ENCODE measurements at places on chromosomes 5 and 9. TPM values are rescaled to one million over a fixed set of nuclear protein-coding genes. Genes with fewer than 3 reads are reported as not detected.
A peak's percentile ranks its signal among the peaks of the same experiment; 100 is the strongest.

DNA sequence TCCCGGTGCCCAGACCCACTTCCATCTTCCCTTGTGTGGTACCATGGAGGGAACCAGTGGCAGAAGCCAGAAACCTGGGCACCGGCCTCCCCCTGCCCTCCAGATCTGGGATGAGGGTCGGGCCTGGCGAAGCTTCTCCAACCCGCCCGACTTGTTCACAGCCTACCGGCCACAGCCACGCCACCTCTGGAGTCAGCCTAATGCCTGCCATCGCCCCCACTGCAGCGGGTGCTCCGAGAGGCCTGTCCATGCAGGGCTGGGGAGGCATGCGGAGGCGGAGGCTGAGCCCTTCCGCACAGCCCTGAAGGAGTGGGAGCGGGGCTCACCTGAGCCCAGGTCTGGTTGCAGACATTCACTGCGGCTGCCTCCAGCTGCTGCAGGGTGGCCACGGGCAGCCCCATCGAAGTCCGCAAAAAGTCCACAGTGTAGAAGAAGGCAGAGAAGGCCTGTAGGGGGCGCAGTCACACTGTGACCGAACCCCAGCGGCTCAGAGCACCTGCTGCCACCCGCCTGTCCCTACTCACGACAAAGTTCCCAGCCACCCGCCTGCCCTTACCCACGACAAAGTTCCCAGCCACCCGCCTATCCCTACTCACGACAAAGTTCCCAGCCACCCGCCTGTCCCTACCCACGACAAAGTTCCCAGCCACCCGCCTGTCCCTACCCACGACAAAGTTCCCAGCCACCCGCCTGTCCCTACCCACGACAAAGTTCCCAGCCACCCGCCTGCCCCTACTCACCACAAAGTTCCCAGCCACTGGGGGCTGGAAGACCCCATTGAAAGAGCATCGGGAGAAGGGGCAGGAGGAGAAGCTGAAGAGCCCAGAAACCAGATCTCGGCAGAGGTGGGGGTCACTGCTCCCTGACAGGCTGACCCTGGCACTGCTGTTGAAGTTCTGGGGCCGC is 3.8 kb upstream of the NPDC1 start:
- DNase-seq = peak; percentile 94

DNA sequence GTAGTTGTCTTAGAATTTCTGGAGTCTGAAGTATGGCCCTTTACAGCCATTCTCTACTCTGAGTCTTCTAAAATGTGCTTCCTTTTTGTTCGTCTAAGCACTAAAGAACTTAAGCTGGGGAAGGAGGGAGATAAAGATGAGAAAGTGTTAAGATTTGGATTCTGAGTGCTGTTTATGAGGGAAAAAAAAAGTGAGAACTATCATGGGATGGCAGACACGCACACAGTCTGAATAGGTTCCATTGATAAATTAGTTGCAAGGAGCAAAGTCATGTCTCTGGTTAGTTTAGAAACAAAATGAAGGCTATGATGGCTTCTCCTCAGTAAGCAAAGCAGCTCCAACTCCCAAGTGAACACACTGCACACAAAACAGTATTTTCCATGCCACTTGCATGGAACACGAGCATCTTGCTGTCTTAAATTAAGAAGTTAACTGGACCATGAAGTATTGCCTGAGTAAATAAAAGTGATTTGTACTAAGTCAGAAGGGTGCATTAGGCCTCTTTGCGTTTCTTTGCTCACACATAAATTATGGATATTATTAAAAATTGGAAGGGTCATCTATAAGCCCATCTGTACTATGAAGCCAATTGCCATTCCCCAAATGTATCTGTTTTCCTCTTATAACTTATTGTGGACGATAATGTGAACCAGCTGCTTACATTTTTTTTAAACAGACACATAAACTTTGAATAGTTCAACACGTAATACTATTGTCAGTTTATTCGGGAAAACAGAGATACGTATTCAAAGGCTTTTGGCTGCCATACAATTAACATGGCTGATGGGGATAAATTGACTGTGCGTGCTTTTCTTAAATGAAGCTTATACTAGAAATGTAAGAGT is 199.3 kb downstream of the SGCD start:
- no peak for DNase-seq

DNA sequence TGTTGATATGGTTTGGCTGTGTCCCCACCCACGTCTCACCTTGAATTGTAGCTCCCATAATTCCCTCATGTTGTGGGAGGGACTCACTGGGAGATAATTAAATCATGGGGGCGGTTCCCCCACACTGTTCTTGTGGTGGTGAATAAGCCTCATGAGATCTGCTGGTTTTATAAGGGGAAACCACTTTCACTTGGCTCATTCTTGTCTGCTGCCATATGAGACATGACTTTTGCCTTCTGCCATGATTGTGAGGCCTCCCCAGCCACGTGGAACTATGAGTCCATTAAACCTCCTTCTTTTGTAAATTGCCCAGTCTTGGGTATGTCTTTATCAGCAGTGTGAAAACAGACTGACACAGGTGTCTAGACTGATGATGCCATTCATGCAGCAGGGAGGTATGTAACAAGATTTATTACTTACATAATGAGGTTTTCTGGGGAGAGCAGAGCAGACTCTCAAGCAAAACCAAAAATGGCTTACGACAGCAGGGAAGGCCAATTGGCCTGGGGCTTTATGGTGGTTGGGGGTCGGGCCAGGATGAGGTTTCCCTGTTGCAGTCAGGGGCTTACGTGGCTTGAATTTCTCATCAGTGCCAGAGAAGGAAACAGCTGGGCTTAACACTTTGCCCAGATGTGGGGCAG is 9.5 kb upstream of the COMMD10 start:
- no peak for DNase-seq

DNA sequence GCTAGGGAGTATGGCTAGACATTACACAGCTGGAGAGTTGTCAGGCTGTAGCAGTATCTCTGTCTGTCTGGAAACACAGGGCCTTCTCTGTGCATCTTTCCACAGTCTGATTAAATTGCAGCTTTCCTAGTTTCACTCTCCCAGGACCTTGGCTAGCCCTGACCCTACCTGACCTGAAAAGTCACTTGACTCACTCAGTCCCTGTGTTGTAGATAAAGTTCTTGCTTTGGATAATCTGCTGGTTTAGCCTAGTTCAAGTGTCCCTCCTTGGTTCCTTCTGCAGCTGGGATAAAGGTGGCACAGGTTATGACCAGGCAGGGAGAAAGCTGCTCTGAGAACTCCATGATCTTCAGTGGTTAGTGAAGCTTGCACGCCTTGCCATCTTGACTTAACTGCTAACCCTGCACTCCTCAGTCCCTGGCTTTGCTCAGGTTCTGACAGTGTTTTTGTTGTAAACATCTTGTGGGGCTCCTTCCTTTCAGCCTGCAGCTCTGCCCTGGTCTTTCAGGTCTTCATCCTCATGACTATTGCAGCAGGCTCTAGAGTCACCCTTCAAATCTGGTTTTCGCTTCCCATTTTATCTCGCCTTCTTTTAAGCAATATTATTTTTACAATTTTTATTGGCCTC is 101.0 kb downstream of the PIP5K1B start:
- DNase-seq = no peak

- no peak for DNase-seq
These were observed 1.6 kb downstream of the FABP6 start for GRCh38 chr5:160230686-160231527.

GRCh38 chr9:127690735-127691134 is 16.1 kb upstream of the CFAP157 start:
- DNase-seq = no peak

- DNase-seq = no peak
These were observed 245.8 kb downstream of the PJA2 start for GRCh38 chr5:109164001-109164400.

GRCh38 chr9:106752581-106752980 is 110.4 kb upstream of the ZNF462 start:
- no peak for DNase-seq

GRCh38 chr5:97929383-97929782 is 746.3 kb upstream of the RIOK2 start:
- DNase-seq = no peak

- DNase-seq = no peak
These were observed 642.4 kb upstream of the C9orf72 start for GRCh38 chr9:28215536-28216299.

The FCHSD1 gene
- total RNA-seq = 22.3 TPM

The ENHO gene
- total RNA-seq = 33.3 TPM

The KIAA1958 gene
- total RNA-seq = 17.6 TPM

The GPR150 gene
- not detected for total RNA-seq

The PCDHGB7 gene
- 4.4 TPM for total RNA-seq
